ENCODE measurements at places on chromosomes 12 and 14. TPM values are rescaled to one million over a fixed set of nuclear protein-coding genes. Genes with fewer than 3 reads are reported as not detected.

Gene KRT5
- total RNA-seq = 0.61 TPM

Gene CD69
- 0.22 TPM for total RNA-seq

Gene LBHD2
- total RNA-seq = not detected

Gene WNT1
- total RNA-seq = not detected

Gene INHBC
- not detected for total RNA-seq

Gene NANOG
- total RNA-seq = not detected

Gene DCD
- total RNA-seq = not detected

Gene TOX4
- 146 TPM for total RNA-seq

Gene EPS8
- 16.9 TPM for total RNA-seq

Gene MTERF2
- 12.4 TPM for total RNA-seq

Gene PCED1B
- 0.19 TPM for total RNA-seq

Gene RNASE7
- 0.15 TPM for total RNA-seq

Gene TMEM179
- not detected for total RNA-seq

Gene MSI1
- not detected for total RNA-seq

Gene PLA2G1B
- total RNA-seq = not detected

Gene TMEM233
- 24.0 TPM for total RNA-seq

Gene SMIM41
- not detected for total RNA-seq

Gene MANSC1
- total RNA-seq = 3.2 TPM

Gene KCNMB4
- 0.65 TPM for total RNA-seq

Gene COL2A1
- total RNA-seq = not detected

Gene PTHLH
- total RNA-seq = not detected

Gene SLC38A6
- 8.0 TPM for total RNA-seq

Gene LRFN5
- total RNA-seq = 1.0 TPM

Gene LRIG3
- total RNA-seq = 3.1 TPM

Gene ZC2HC1C
- 4.6 TPM for total RNA-seq

Gene OASL
- 0.15 TPM for total RNA-seq

Gene DAZAP2
- total RNA-seq = 62.4 TPM

Gene AGAP2
- total RNA-seq = 7.2 TPM

Gene CERS5
- total RNA-seq = 6.3 TPM

Gene PLEKHA5
- total RNA-seq = 0.78 TPM

Gene B4GALNT1
- total RNA-seq = 26.6 TPM

Gene NFATC4
- total RNA-seq = 5.1 TPM

Gene ZFYVE21
- total RNA-seq = 27.1 TPM

Gene LALBA
- not detected for total RNA-seq

Gene CEP83
- total RNA-seq = 6.5 TPM

Gene SERPINA4
- not detected for total RNA-seq

Gene USP44
- total RNA-seq = 0.11 TPM

Gene VASH1
- total RNA-seq = 5.1 TPM

Gene RNF212B
- total RNA-seq = not detected

Gene KLHL28
- 13.2 TPM for total RNA-seq

Gene HCAR2
- not detected for total RNA-seq

Gene CCDC196
- total RNA-seq = not detected

Gene CRACR2A
- total RNA-seq = 0.87 TPM

Gene CLEC14A
- 20.2 TPM for total RNA-seq

Gene KRT7
- total RNA-seq = 3.9 TPM

Gene TGM1
- total RNA-seq = 0.50 TPM

Gene SLCO1A2
- total RNA-seq = not detected

Gene ING4
- total RNA-seq = 17.7 TPM

Gene TEAD4
- 236 TPM for total RNA-seq

Gene KCNJ8
- total RNA-seq = 10.7 TPM

Gene CLEC4C
- total RNA-seq = not detected

Gene PPM1H
- total RNA-seq = 1.8 TPM

Gene PTCSC3
- total RNA-seq = not detected

All from psoas muscle (tissue), 8 donors.